ENCODE measurements at places on chromosomes 1 and 21.
A peak's percentile ranks its signal among the peaks of the same experiment; 100 is the strongest.

GRCh38 chr1:76868154-76868882, 1.0 kb downstream of the ST6GALNAC5 start:
- DNase-seq = no peak

GRCh38 chr21:35208810-35209517, 159.9 kb upstream of the RUNX1 start:
- DNase-seq = no peak

DNA sequence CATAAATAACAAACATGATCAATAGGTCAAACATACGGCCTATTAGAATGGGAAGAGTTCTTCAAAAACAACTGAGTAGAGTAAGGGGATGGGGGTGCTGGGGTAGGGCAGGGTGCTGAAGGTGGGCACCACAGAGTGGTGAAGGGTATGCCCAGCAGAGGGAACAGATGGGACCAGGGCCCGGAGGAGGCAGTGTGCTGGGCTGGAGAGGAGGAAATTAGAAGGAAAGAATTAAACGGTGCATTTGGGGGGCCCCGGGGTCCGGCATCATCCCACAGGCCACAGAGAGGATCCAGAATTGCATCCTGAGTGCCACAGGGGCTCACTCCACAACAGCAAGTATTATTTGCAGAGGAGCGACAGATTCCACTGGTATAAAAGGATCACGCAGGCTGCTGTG, 94.5 kb downstream of the GLIS1 start:
- no peak for DNase-seq

DNA sequence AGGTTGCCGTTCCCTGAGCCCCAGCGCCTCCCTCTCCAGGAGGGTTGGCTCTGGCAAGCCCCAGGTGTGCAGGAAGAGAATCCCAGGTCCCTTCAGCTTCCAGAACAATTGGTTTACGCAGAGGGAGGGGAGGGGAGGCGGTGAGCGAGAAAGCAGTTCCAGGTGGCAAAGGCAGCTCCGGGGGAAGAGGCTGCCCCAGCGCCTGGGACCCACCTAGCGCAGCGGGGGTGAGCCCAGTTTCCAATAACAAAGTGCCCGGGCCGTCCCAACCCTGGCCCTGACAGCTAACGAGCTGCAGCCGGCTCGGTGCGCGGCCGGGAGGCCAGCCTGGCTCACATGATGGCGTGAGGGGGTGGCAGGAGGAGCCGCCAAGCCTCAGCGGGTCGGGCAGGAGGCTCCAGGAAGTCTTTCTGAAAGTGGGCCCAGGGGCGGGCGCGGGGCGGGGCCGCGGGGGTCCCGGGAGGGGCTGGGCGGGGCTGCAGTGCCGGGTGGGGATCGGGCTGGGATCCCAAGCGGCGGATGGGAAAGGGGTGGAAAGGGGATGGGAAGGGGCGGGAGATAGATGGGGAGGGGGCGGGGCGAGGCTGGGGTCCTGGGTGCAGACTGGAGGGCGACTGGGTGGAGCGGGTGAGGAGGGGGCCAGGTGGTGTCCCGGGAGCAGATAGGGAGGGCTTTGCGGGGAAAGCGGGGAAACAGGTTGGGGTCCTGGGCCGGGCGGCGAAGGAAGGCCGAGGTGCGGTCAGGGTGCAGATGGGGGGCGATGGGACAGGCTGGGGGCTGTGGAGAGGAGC, 22.8 kb downstream of the DHRS3 start:
- DNase-seq = peak; percentile 35

- no peak for DNase-seq
Measured at GRCh38 chr1:30816211-30817076, 58.9 kb upstream of the LAPTM5 start.

GRCh38 chr1:182845894-182846293, 6.7 kb downstream of the DHX9 start:
- DNase-seq = no peak
